Activated CD8-positive, alpha-beta memory T cell treated with anti-CD3 and anti-CD28 coated beads, Interleukin-2, amount 10 ng/mL, durations not matched to agents 7 days and 5 days (primary cell): ENCODE measurements at places on chromosomes 6 and 20. TPM values are rescaled to one million over a fixed set of nuclear protein-coding genes. Genes with fewer than 3 reads are reported as not detected.

Gene ABHD16B
- total RNA-seq: not detected

Gene SPATS1
- total RNA-seq: not detected

Gene TRIM31
- total RNA-seq: not detected

DNA sequence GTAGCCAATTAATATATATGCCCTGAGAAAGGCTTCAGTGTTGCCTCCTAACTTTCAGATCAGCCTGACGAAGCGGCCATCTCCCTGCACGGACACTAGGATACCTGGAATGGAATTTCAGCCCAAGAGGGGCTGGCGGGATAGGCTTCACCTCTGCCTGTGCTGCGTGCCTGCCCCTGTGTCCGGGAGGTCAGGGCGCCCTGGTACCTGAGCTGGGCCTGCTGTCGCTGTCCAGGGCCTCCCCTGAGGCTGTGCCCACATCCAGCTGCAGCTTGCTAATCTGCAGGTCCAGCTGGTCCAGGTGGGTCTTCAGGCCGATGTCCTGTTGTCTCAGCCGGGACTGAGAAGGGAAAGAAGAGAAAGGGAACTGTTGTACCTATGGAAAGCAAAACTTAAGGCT, 8.6 kb downstream of the DACT2 start:
- H3K27me3 ChIP-seq: peaks cover 15% of the 10 kb centered on the region
- H3K4me3 ChIP-seq: no peak overlapping the region
- no peak for DNase-seq
- H3K4me1 ChIP-seq: no peaks in the 10 kb centered on the region
- H3K27ac ChIP-seq: no peak overlapping the region

- no peak overlapping the region for H3K27ac ChIP-seq
- no peaks in the 10 kb centered on the region for H3K36me3 ChIP-seq
- H3K4me1 ChIP-seq: peaks cover 3% of the 10 kb centered on the region
- H3K27me3 ChIP-seq: no peaks in the 10 kb centered on the region
- DNase-seq: no peak
- no peak overlapping the region for H3K4me3 ChIP-seq
Observed at GRCh38 chr20:33009214-33010132, 2.0 kb downstream of the BPIFB2 start.

DNA sequence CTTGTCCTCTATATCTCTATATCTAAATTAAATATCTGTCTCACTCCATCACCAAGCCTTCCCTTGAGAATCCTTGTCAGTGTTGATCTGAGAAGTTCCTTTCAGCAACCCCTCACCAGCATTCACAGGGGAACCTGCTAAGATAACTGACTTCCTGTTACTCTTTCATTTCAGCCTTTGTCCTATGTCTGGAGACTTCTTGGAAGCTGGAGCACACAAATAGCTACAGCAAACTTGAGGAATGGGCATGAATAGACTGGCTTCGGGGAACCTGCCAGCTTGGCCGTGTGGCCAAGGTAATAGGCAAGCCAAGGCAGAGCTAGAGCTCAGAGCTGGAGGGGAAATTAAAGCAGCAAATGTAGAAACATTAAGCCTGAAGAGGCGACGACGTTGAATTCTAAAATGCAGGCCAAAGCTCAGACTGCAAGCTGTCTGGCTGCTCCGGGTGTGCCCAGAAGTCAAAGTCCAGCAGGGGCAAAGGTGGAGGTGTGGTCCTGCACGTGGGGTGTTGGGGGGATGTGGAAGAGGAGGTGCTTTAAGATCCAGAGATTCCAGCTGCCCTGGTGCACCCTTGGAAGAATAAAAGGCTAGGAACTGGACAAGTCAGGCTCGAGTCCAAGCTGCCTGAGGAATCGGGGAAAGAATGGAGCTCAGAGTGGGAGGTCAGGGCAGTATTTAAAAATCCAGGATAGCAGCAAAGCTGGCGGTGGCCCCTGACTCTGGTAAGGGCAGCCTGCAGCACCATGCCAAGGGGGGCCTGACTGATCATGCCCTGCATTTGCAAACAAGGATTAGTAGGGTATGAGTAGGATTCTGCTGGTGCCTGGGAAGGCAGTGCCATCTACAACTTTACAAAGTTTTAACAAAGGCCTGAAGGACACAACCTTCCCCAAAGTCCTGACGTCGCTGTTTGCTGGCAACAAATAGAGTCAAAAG, 185.0 kb upstream of the SGK1 start:
- no peaks in the 10 kb centered on the region for H3K36me3 ChIP-seq
- H3K27me3 ChIP-seq: no peaks in the 10 kb centered on the region
- H3K27ac ChIP-seq: no peak overlapping the region
- peaks cover 1% of the 10 kb centered on the region for H3K4me1 ChIP-seq
- no peak for DNase-seq

DNA sequence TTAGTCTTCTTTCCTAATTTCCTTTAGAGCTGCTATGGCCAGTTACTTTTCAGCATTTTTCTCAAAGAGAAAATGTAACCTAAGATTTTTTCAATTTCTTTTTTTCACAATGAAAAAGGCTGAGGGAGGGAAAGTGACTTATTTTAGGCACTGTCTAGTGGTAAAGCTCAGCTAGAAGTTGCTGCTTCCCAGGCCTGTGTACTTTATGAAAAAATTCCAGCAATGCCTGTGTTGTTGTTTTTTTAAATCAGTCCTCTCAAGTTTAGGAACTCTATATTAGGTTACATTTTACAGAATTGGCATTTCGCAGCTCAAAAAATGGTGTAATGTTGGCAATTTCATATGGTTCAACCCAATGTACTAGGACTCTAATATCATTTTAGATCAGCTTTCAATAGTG, 269.6 kb downstream of the ARID1B start:
- H3K27ac ChIP-seq: no peak overlapping the region
- DNase-seq: no peak
- H3K4me3 ChIP-seq: no peak overlapping the region
- no peaks in the 10 kb centered on the region for H3K27me3 ChIP-seq

GRCh38 chr20:438571-439469, 23.5 kb downstream of the TBC1D20 start:
- peaks cover 59% of the 10 kb centered on the region for H3K4me1 ChIP-seq
- H3K4me3 ChIP-seq: peak overlapping the region; percentile 56
- peak; percentile 81 for DNase-seq

- H3K4me1 ChIP-seq: peaks cover 2% of the 10 kb centered on the region
- peaks cover 2% of the 10 kb centered on the region for H3K36me3 ChIP-seq
- no peak overlapping the region for H3K27ac ChIP-seq
- H3K27me3 ChIP-seq: no peaks in the 10 kb centered on the region
Observed at GRCh38 chr20:32497589-32498224, 87.4 kb downstream of the NOL4L start.

- no peaks in the 10 kb centered on the region for H3K36me3 ChIP-seq
- no peak overlapping the region for H3K4me3 ChIP-seq
- peaks cover 3% of the 10 kb centered on the region for H3K27me3 ChIP-seq
- H3K27ac ChIP-seq: no peak overlapping the region
- H3K4me1 ChIP-seq: no peaks in the 10 kb centered on the region
- no peak for DNase-seq
Observed at GRCh38 chr20:20267685-20268370, 100.1 kb upstream of the INSM1 start.

DNA sequence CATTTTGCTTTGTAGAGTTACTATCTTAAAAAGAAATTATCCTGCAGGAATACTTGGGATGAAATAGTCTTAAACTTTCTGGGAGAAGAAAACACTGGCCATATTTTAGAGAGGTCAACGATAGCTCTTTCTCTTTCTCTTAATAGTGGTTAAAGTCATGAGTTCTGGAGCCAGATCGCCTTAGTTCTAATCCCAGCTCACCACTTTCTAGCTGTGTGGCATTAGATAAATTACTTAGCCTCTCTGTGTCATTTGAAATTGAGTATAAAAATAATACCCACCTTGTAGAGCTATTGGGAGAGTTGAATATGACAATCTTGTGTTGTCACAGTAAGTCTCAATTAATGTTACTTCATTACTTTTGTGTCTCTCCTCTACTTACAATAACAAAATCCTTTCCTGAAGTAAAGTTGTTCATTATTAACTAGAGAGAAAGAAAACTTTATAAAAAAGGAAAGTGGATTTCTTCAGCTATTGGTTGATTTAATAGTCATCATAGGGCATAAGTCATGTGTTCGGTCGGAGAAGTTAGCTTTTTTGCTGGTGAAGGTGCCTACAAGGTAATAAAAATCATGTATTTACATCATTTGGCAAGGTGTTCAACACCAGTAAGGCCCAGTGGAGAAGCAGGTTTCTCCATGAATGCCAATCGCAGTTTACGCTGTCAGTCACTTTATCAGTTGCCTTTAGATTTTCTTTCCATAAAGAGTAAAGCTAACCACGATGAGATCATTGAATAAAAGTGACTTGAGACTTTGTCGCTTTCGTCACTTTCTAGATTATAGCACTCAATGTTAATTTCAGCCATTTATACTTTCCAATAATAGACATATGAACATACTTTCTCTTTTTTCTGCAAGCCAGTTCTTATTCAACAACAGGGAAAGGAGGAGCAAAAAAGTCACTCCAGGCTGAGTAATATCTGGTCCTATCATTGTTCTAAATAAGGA, 2.0 kb downstream of the NEDD9 start:
- peaks cover 47% of the 10 kb centered on the region for H3K36me3 ChIP-seq
- H3K27ac ChIP-seq: peak overlapping the region; percentile 100
- DNase-seq: no peak
